ENCODE measurements at places on chromosomes 4 and X.
A peak's percentile ranks its signal among the peaks of the same experiment; 100 is the strongest.

- DNase-seq: no peak
Measured at GRCh38 chr4:150863456-150863855, 151.6 kb downstream of the LRBA start.

DNA sequence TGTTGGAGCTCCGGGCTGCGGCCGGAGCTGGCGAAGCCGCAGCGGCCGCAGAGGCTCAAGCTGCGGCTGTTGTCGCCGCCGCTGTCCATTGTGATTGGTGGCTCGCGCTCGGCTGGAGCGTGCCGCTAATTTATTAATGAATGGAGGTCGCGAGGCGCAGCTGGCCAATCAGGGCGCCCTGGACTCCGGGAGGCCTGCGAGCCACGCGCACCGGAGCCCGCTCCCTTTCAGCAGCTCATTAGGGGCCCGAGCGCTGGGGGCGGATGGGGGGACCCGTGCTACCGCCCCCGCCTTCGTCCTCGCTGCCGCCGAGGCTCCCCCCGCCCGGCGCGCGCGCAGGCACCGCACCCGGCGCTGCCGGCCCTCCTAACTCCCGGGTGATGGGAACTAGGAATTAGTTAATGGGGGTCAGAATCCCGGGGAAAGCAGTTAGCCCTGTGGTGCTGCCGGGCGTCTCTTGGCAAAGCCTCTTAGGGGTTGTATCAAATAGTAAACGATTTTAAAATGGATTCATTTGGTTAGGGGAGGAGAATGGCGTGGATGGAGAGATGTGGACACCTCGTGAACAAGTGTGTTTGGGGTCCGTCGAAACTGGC, 589 bp upstream of the NEUROG2 start:
- DNase-seq: no peak

DNA sequence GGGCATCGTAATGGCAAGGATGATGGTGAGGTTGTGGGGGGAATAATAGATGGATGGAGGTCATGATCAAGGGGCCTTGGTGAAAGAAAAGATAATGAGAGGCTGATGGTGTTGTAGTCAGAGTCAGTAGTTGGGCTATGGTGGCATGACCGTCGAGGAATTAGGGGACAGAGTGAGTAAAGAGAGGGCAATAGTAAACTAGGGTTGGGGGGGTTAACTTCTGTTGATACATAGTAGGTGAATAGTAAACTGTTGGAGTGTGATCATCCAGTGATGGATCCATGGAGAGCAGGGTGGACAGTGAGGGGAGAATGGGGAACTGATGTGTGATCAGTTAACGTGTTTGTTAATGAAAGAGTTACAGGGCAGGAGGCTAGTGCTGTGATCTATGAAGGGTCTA, 920 bp downstream of the FTSJ1 start:
- DNase-seq: no peak

- DNase-seq: no peak
Measured at GRCh38 chr4:105963461-105964400, 68.5 kb downstream of the NPNT start.

DNA sequence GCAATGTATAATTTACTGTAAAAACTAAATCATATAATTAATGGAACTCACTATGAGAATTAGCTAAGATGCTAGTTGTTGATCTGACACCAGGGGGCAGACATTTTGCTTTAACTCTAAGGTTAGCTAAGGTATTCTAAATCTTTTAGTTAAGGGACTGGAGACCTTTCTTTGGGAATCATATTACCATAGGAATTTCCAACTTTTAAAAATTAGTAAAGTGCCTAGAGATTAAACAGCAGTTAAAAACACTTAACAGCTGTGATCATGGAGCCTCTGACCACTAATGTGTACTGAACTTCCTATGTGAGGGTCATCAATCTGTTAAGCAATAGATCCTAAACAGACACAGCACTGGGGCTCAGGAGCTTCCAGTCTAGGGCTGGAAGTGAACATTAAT, 226.6 kb downstream of the NSUN7 start:
- DNase-seq: peak; percentile 66

- DNase-seq: no peak
Measured at GRCh38 chrX:68889249-68889648, 60.4 kb downstream of the EFNB1 start.

DNA sequence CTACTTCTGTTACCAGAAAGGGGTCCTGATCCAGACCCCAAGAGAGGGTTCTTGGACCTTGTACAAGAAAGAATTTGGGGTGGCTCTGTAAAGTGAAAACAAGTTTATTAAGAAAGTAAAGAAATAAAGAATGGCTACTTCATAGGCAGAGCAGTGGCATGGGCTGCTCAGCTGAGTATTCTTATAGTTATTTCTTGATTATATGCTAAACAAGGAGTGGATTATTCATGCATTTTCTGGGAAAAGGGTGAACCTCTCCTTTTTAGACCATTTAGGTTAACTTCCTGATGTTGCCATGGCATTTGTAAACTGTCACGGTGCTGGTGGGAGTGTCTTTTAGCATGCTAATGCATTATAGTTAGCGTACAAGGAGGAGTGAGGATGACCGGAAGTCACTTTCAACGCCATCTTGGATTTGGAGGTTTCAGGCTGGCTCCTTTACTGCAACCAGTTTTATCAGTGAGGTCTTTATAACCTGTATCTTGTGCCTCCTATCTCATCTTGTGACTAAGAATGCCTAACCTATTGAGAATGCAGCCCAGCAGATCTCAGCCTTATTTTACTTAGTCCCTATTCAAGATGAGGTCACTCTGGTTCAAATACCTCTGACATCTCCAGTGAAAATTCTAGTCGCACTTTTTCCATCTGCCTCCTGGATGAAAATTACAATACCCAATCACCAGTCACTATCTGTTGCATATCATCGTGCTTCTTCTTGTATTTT, 15.5 kb upstream of the TDO2 start:
- DNase-seq: no peak

- peak; percentile 42 for DNase-seq
Measured at GRCh38 chrX:34918856-34919255, 23.7 kb upstream of the FAM47B start.

DNA sequence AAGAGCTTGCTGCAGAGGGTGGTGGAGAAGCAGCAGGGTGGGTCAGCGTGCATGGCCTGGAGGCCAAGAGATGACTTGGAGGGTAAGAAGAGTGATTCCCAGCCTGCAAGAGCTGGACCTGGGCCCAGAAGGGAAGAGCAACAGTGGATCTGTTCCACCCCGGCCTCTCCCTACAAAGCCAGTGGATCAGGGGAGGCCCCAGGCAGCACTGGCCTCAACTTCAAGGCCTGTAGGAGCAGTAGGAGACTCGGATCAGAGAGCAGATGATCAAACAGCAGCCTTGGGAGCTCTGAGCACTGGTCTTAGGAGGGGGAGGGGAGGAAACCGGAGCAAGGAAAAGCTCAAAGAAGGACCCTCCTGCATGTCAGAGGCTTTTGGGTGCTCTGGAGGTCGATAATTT, 7.6 kb downstream of the L1CAM start:
- no peak for DNase-seq

DNA sequence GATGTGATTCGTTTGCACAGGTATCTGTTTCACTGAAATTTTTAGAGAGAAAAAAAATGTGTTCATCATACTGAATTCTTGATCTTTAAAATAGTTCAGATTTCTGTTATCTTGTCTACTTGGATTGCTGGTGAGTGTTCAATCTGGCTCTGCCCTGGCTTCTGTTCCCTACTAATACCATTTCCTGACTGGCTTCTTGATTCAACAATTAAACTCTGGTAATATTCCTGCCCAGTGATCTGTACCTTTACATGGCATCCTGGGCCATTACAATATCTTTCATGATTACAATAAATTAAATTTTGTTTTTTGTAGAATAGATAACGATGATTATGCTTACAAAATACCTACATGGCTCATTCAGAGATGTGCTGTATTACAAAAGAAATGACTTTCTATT, 1388.0 kb upstream of the TENM3 start:
- DNase-seq: no peak

DNA sequence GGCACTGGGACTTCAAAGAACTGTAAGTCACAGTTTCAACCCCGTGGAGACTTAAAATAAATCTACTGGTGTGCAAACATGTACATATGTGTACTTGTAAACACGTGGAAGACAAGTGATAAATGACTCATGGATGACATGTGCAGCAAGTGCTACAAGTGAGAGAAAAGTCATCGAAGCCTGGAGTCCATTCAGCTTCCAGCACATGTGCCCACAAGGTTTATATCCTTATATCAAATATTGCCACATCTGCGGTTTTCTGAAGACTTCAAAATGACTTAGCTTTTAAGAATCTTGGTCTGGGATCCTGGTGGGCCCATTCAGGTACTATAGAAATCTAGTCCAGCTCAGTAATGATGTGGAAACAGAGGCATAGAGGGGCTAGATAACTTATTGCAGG, 33.0 kb upstream of the TTC29 start:
- DNase-seq: peak; percentile 9
